Activated T-helper 2 cell treated with anti-CD3 and anti-CD28 coated beads, Interferon-gamma antibody, Interleukin-2, Interleukin-4, amounts not matched to agents 10 μg/mL and 5 μg/mL and 100 μg/mL, durations not matched to agents 14 hours and 24 hours and 36 hours (primary cell): ENCODE measurements at places on chromosomes 1 and 21. TPM values are rescaled to one million over a fixed set of nuclear protein-coding genes. Genes with fewer than 3 reads are reported as not detected.

DNA sequence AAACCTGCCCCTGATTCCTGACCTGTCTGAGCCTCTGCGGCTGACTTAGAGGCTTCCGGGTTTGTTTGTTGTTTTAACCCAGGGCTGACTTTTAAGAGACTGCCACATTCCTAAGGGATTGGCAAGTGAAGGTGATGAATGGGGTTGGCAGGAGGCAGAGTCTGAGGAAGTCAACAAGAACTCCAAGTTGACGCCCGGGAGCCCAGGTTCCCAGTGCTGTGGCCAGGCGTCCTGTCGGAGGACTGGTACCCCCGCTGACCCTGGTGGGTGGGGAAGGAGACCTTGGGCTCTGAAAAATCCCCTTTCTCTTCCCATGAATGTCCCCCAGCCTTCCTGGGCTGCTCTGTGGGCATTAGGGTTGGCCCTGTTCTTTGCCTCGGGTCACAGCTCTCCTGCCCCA is 19.7 kb upstream of the EPS8L3 start:
- peaks cover 7% of the 10 kb centered on the region for H3K36me3 ChIP-seq
- no peaks in the 10 kb centered on the region for H3K27me3 ChIP-seq
- H3K4me3 ChIP-seq = no peak overlapping the region
- no peak for DNase-seq

Gene FCRL6
- not detected in 2 replicates for total RNA-seq

Gene SNRNP40
- total RNA-seq = 115 and 116 TPM in 2 replicates

DNA sequence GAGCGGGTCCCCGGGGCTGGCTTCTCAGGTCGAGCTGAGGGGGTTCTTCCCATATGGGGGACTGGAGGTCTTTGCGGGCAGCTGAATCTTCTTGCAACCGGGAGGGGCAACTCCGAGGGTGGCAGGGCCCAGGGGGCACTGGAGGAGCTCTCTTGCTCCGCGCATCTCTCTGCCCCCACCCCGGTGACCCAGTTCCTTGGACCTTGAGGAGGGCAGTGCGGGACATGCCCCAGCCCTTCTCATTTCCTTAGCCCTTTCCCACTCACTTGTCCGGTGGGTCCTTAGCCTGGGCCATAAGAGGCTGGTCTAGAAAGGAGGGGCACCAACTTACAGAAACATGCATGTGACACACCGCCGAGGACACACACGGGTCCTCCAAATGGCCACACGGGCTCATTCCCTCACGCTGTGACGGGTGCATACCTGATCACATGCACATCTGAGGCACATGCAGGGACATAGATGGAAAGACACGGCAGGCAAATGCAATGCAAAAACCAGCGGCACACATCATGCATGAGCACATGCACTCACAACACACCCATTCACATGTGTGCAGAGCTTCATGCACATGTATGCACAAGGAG is 630 bp downstream of the HPCA start:
- no peak for DNase-seq
- H3K4me3 ChIP-seq = no peak overlapping the region
- H3K27me3 ChIP-seq = peaks cover 60% of the 10 kb centered on the region
- H3K4me1 ChIP-seq = no peaks in the 10 kb centered on the region
